ENCODE measurements at places on chromosomes 2 and 18. TPM values are rescaled to one million over a fixed set of nuclear protein-coding genes. Genes with fewer than 3 reads are reported as not detected.
A peak's percentile ranks its signal among the peaks of the same experiment; 100 is the strongest.

GRCh38 chr18:34153711-34154110 is 71.0 kb downstream of the NOL4 start:
- no peak for DNase-seq

- peak; percentile 68 for DNase-seq
Measured at GRCh38 chr18:49898421-49898820, 85.1 kb upstream of the ACAA2 start.

DNA sequence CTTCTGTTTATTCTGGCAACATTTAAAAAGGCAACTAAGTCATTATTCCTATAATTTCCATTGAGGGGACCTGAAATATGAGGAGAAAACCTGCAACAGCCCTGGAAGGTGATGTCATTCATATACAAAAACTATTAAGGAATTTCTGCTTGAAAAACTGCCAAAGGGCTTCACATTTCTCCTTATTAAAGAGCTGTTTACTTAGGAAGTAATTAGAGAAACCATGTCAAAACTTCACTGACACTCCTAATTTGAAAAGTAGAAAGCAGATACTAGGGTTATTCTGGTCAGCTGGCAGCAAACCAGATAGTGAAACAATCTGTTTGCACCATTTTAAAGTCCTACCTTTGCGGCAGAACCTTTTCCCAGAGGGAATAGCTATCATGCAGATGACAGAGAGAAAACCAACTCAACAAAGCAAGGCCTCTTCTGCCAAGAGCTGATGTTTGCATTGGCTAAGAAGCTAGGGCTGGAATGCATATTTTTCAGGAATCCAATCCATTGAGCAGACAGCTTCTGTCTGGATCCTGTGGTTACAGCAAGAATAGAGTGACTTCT is 592.2 kb upstream of the SYT4 start:
- no peak for DNase-seq

DNA sequence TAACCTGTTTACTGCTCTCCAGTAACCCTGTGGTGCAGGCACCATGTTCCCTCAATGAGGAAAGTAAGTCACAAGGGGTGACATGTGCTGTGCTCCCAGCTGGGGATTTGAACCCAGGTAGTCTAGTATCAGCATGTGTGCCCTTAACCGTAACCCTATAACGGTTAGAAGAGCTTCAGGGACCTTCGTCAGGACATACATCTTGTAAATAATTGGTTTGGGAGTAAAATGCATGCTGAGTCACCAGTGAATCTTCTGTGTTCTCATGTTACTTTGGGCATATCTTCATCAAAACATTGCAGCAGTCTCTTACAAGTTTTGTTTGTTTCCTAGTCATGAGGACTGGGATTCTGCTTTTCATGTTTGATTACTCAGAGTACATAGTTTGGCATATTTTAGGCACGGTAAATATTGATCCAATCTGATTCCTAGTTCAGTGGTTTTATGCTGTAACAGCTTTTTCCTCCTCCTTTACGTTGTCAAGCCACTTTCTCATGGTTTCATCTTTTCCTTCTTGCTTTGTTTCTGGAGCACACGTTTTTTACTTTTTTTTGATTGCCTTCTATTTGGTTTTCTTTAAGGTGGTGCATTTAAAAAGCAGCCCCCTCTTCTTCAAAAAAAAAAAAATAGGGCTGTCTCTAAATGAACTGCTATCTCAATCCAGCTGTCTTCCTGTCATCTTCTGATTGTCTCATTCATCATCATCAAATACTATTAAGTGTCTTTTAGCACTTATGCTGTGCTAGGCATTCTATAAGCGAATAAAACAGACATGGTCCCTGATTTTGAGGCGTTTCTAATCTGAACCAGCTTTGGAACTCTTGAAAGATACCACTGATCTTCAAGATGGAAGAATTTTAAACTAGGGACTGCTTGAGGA is 50.4 kb downstream of the CLIP4 start:
- DNase-seq, result no peak

- DNase-seq, result no peak
Measured at GRCh38 chr2:95074663-95075439, 46.8 kb downstream of the MRPS5 start.

DNA sequence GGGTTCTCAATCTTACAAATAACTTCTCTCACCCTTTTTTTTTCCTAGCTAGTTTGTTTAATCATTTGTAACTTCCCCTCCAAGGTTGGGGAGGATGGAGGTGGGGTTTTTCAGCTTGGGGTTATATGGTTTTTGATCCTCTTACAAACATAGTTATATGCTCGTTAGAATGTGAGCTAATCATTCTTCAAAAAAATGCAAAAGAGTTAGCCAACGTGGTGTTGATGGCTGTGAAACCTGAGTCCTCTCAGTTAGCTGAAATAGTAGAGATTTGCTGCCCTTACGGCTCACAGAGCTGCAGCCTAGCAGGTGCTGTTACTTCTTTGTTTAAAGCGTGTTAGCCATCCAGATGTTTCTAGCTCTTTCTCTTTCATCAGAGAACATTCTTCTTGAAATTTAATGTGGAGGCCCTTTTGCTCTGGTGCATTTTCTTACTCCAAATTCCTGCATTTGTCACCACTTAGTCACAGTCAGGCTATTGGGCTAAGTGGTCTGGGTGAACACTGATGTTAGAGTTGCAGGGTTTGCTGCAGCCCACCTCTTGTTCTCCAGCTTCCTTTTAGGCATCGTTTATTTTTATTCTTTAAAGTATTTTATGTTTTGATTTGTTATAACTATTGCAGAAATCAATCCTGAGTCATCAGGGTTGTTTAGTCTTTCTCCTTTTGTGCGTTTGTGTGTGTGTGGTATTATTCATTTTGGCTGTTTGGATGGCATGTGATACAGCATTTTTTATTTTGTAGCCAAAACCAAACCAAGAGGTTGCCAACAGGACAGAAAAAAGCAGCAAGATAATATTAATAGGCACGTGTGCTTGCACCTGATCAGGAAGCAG is 41.1 kb downstream of the LIMS1 start:
- no peak for DNase-seq

The CCDC85A gene
- 0.81 TPM for total RNA-seq
